ENCODE measurements at places on chromosomes 13 and 19.

- ATAC-seq, result no peak
Observed at GRCh38 chr19:30857388-30857787, 485.2 kb downstream of the ZNF536 start.

DNA sequence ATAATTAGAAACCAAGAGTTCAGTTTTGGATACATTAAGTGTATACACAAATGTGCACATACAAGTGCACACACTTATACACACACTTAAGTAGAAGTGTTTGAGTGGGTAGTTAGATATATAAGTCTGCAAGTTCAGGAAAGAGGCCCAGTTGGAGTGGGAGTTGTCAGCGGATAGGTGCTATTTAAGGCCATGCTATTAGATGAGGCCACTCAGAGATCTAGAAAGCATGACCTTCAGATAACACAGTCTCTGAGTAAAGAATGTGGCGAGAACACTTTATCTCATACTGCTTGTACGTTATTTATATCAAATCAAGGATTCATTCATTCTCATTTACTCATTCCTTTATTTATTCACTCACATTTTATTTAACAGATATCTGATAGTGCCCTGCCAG lies 206.2 kb downstream of the POSTN start:
- ATAC-seq, result no peak

DNA sequence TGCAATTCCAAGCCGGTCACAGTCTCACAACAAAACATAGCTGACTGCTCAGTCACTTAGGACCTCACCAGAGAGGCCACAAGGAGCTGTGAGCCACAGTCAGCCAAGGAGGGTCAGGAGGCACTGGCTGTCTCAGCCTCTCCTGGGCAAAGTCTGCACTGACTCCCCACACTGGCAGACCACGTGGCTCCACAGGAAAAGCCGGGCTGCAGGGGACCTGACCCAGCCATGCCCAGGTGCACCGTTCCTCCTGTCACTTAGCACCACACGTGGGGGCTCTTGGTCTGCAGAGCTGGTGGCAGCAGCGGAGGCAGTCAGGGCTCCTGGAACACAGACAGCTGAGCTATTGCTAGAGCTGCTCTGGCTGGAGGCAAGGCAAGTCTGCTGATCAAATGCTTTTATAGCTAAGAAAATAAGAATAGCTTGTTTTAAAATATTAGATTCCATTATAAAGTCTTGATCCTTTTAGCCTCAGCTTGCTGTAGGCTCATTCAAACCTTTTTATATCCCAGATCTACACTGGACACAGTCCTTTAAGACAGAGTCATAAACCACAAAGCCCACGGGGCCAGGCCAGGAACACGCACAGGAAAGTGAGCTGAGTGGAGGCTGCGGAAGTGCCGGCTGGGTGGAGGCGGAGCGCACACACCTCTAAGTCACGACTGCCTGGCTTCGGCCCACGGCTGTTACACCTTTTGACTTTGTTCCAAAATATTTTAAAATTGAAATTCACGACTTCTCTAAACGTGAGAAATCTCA lies 744.1 kb downstream of the UQCRFS1 start:
- ATAC-seq, result peak; percentile 52

- ATAC-seq, result peak; percentile 44
Observed at GRCh38 chr13:33937373-33938098, 119.6 kb downstream of the RFC3 start.

DNA sequence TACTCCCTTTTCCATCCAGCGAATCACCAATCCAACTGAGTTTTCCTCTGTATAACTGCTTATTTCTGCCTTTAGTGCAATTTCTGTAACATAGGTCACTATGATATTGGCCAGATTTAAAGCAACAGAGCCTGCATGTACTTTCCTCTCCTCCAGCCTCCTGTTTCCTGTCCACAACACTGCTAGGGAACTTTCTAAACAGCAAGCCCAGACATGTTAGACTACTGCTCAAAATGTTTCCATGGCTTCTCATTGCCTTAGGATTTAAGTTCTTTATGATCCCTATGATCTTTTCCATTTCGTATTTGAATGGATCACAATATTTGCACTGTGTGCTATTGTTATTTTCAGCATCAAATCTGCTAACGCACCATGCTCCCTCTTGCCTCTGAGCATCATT lies 481.7 kb upstream of the SLC10A2 start:
- no peak for ATAC-seq

DNA sequence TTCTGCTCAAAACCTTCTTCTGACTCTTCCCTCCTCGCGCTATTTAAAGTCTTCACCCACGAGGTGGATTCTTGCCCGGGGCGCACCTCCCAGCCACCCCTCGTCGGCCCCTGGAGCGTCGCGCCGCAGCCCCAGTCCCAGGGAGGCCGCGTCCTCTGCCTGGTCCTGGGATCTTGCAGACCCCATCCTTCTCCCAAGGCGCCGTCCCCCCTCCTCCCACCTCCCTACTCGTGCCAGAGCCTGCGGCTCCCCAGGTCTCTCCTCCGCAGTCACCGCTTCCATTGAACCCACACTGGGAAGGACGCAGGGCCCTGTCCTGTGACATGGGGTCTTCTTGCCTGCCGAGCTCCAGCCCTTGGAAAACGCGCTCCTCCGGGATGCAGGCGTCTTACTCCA lies 486 bp downstream of the ZNF808 start:
- ATAC-seq, result peak; percentile 27

DNA sequence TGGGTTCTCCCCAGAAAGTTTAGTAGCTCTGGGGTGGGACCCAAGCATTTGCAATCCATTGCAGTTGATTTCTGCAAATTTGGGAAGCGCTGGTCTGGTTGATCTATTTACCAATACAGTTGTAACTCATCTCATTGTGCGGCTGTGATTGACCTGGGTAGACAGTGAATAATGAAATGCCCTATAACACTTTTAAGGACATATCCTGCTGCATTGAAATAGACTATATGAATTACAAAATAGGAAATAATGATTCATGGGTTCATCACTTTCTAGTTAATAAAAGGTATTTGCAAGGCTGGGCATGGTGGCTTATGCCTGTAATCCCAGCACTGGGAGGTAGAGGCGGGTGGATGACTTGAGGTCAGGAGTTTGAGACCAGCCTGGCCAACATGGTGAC lies 59.0 kb upstream of the FARP1 start:
- ATAC-seq, result no peak

GRCh38 chr19:51754109-51754508 lies 2.4 kb upstream of the FPR1 start:
- no peak for ATAC-seq

DNA sequence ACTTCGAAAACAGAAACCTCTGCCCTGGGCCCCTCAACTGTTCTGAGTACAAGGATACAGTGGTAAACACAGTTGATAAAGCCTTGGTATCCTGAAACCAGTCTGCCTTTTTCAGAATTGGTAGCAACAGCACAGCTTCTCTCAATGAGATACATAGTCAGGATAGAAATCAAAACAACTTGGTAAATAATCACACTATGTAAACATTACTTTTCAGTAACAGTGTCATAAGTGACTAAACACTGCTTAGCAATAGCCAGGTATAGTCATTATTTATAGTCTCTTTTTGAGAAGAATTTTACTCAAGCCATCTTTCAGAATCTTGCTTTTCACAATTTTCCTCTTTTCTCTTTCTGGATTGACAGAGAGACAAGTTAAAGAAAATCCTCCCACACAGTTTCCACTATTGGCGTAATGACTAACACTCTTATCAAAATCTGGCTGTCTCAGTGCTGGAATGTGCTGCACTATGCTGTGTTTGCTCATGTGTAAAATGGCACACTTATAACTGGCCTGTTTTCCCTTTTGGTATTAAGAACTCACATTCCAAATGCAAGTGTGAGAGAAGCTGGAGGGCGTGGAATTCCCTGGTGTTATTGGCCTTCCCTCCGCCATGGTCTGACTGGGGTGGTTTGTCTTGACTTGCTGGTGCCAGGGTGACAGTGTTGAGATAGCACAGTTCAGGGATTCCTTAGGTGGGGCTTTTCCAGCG lies 368.8 kb downstream of the TDRD3 start:
- ATAC-seq, result peak; percentile 29

- ATAC-seq, result peak; percentile 77
Observed at GRCh38 chr13:52949742-52950141, 78.9 kb upstream of the OLFM4 start.

DNA sequence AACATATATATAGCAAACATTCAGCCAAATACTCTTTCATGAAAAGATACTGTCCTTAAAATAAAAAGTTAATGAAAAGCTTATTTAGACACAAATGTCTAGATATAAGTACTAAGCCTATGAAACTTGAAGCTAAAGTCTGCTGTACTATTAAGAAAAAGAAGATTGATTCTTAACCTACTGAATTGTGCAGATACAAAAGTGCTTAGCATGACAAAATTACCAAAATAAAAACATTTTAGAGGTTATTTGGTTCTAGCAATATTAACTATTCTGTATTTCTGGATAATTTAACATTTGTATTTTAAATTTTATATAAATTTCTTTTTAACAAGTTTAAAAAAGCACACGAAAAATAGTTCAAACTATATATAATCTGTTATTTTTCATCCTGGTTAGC lies 8.8 kb downstream of the RNF6 start:
- ATAC-seq, result no peak

- ATAC-seq, result no peak
Observed at GRCh38 chr19:53102206-53102755, 941 bp downstream of the ZNF160 start.

GRCh38 chr19:17491287-17491686 lies 20.2 kb upstream of the PGLS start:
- ATAC-seq, result no peak

DNA sequence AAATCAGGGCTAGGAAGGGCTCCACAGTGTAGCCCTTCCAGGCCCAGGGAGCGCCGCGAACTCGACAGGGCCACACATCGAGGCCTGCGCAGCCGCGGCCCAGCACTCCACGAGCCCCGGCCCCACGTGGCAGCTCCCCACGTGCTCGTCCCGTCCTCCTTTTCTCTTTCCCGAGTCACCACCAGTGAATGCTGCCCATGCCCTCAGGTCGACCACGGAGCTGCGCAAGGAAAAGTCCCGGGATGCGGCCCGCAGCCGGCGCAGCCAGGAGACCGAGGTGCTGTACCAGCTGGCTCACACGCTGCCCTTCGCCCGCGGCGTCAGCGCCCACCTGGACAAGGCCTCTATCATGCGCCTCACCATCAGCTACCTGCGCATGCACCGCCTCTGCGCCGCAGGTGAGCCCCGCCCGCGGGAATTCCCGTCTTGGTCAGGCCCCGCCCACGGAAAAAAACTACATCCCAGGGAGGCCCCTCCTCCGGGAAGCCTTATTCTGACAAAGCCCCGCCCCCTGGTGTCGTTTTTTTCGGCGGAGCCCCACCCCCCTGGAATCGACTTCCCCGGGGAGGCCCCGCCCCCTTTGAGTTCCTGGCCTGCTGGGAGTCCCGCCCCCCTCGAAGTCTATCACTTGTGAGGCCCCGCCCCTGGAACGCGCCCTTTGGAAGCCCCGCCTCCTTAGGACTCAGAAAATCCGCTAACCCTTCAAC lies 7.0 kb downstream of the HIF3A start:
- no peak for ATAC-seq

DNA sequence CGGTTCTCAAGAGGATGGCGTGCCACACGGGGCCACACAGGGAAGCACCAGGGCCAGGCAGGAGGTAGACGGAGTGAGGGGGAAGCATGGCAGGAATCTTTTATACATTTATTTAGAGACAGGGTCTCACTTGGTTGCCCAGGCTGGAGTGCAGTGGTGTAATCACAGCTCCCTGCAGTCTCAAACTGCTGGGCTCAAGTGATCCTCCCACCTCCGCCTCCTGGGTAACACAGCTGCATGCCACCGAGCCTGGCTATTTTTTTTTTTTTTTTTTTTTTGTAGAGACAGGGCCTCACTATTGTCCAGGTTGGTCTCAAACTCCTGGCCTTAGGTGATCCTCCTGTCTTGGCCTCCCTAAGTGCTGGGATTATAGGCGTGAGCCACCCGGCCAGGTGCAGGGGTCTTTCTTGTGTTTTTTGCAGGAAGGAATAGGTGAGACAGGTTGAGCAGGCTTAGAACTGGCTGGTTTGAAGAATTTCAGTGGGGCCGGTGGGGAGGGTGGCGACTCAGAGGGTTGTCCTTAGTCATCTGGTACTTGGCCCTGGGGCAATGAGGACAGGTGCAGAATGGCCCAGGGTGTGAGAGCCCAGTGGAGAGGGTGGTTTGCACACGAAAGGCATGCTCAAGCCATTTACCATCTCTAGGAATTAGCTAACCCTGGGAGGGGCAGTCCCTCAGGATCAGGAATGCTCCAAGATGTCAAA lies 7.6 kb downstream of the SSC5D start:
- ATAC-seq, result no peak
